ENCODE measurements at places on chromosomes 4 and X. TPM values are rescaled to one million over a fixed set of nuclear protein-coding genes. Genes with fewer than 3 reads are reported as not detected.

GRCh38 chrX:129525896-129526295 lies 2.6 kb upstream of the SMARCA1 start:
- DNase-seq, result peak; percentile 21

DNA sequence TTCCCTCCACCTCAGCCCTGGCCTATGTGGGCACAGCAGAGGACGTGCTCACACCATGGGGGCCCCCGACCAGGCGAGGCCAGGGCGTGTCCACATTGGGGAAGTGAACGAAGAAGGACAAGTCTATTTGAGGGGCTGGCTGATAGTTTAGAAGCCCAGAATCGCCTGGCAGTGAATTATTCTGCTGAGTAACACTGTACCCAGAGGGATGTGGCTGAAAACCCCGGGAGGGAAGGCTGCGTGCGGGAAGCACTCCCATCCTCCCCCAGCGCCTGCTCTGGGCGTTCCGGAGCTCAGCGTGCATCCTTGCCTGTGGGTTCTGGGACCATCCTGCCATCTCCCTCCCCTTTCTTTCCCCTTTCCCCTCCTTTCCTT lies 66.6 kb downstream of the TRMT44 start:
- no peak for DNase-seq

- no peak for DNase-seq
Measured at GRCh38 chrX:118755633-118756032, 28.2 kb downstream of the IL13RA1 start.

- DNase-seq, result no peak
Measured at GRCh38 chr4:139005774-139006173, 9.8 kb upstream of the NOCT start.

- no peak for DNase-seq
Measured at GRCh38 chr4:40200875-40201801, 4.3 kb downstream of the RHOH start.

- DNase-seq, result no peak
Measured at GRCh38 chrX:8688776-8689175, 43.2 kb downstream of the ANOS1 start.

DNA sequence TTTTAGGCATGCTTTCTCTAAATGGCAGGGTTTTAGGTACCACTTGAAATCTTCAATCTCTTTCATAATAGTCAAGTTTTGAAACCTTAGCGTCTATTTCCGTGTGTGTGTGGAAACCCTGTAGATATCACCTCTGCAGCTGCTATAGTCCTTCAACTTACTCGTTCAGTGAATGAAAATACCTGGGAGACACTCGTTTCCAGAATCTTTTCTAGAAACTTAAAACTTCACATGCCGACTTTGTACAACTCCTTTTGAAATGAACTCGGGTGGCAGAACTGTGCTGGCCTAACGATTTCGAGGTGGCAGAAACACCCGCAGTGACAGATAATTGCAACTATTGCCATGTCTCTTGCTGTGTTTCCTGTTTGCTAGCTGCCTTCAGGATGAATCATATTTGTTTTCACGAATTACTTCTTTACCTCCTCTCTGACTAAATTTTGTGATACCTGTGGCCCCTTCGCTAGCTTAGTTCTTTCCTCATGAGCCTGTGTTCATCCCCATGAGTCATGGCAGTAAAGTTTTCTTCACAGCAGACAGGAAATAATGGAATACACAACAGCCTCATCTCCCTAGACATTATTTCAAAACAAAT lies 104.7 kb upstream of the SMIM10 start:
- DNase-seq, result no peak

DNA sequence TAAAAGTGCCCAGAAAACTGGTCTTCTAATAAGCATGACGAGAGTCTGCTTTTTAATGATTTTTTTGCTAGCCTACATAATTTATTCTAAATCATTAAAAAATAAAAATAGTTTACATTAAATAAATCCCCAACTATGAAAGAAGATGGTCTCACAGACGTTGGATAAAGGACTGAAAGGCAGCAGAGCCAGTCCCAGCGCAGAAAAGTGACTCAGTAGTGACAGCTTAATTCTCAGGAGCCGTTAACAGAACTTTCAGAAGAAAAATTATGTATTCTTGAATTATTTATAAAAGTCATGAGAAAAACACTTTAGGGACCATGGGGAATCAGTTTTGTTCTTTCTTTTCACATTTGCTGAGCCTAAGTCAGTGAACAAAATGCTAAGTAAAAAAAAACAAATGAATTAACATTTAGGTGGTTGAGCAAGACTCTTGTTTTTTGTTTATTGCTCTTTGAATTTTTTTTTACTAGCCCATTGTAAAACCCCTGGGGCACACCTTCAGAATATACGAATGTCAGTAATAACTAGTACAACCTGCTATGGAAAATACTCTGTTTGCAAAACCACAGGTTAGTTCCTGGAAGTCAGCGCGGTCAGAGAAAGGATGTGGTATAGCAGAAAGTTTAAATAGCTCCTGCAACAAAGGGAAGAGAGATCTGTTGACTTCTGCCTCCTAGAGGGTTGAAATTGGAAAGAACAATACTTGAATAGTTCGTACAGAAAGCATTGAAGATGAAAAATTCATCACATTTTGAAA lies 50.4 kb upstream of the CCDC160 start:
- no peak for DNase-seq

DNA sequence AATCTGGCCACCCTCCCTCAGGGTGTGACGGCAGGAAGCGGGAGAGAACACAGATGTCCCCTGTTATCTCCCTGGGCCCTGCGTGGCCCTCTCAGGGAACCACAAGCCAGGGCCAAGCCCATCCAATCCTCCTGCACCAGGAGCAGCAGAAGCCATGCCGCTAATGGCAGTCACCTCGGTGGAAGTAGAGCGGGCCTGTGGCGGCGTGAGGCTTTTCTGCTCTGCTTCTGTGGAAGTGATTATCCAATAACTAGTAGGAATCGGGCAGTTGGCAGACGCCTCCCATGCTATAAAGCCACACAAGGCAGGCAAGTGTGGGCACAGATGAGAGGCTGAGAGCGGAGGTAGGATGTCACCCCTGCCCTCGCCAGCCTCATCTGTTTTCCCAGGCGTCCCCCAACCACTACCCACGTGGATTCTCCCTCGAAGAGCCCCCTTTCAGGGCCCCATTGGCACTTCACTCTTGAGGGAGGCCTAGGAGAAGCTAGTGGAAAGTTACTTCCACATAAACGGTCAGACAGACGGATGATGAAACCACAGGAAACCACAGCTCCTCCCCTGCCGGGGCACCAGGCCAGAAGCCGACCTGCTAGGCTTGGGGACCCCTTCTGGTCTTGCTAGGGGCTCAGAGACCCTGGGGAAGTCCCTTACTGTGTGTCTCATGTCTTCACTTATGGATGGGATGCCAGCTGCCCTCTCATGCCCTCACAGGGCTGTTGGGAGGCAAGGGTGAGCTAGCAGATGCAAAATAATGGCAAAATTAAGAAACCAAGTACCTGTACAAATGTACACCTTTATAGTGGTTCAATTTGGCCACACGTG lies 18.8 kb upstream of the TMSB4X start:
- DNase-seq, result peak; percentile 45

DNA sequence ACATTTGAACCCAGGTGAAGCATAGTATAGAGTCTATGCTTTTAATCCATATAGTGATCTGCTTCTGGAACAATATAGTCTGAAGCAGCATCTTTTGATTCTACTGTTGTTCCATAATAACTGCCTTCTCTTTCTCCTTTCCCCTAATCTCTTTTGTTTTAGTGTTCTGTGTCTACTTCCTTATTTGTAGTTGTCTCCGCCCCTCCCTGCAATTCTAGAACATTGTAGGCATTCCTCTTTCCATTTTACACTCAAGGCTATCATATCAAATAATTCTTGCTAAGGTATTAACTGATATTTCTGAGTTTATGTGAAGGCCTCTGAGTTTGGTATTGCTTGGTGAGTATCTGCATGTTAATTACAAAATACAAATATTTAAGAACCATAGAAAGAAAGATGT lies 11.6 kb downstream of the BLTP1 start:
- DNase-seq, result no peak

- DNase-seq, result peak; percentile 8
Measured at GRCh38 chr4:72390409-72390808, 178.6 kb downstream of the ADAMTS3 start.

- DNase-seq, result no peak
Measured at GRCh38 chrX:129769467-129770154, 10.1 kb upstream of the SASH3 start.

FGFR3 gene
- 0.26 TPM for total RNA-seq

GIMD1 gene
- not detected for total RNA-seq

SASH3 gene
- not detected for total RNA-seq

F11 gene
- not detected for total RNA-seq

ANOS1 gene
- not detected for total RNA-seq

Measured in LHCN-M2 (cell line).